ENCODE measurements at places on chromosomes 4 and X. TPM values are rescaled to one million over a fixed set of nuclear protein-coding genes. Genes with fewer than 3 reads are reported as not detected.

The GJB1 gene
- total RNA-seq: under 0.01 TPM

The ALAS2 gene
- total RNA-seq: 9.8 TPM

The TMPRSS11B gene
- total RNA-seq: not detected

The CPE gene
- 349 TPM for total RNA-seq

The ZNF674 gene
- 11.3 TPM for total RNA-seq

The PAGE2B gene
- not detected for total RNA-seq

The RNF128 gene
- total RNA-seq: 0.98 TPM

The GPM6B gene
- 323 TPM for total RNA-seq

The GPAT3 gene
- under 0.01 TPM for total RNA-seq

The ZFP92 gene
- total RNA-seq: 0.98 TPM

The FANCB gene
- 7.4 TPM for total RNA-seq

The MGST2 gene
- total RNA-seq: 4.2 TPM

The GC gene
- total RNA-seq: not detected

The NAA11 gene
- total RNA-seq: not detected

The NDP gene
- 24.3 TPM for total RNA-seq

The MAGIX gene
- total RNA-seq: 1.5 TPM

The ASMT gene
- 0.25 TPM for total RNA-seq

The SHISA3 gene
- total RNA-seq: not detected

The XK gene
- total RNA-seq: 3.0 TPM

The AMOT gene
- 15.5 TPM for total RNA-seq

The PFKFB1 gene
- 0.25 TPM for total RNA-seq

The GAGE12F gene
- not detected for total RNA-seq

The FGFBP1 gene
- total RNA-seq: not detected

The SLC6A8 gene
- 13.8 TPM for total RNA-seq

The FOXR2 gene
- total RNA-seq: not detected

The ETDB gene
- total RNA-seq: not detected

The ZMAT1 gene
- 12.5 TPM for total RNA-seq

The CFAP47 gene
- total RNA-seq: 3.2 TPM

The CPLX1 gene
- 2.0 TPM for total RNA-seq

The TEX28 gene
- not detected for total RNA-seq

The TCEAL5 gene
- 9.1 TPM for total RNA-seq

The SMR3B gene
- total RNA-seq: not detected

The PAGE5 gene
- not detected for total RNA-seq

The ZNF711 gene
- 103 TPM for total RNA-seq

The KCNE5 gene
- total RNA-seq: 1.5 TPM

The HTT-AS gene
- total RNA-seq: not detected

The MPP1 gene
- 12.5 TPM for total RNA-seq

The NKX6-1 gene
- not detected for total RNA-seq

The MGAT4D gene
- total RNA-seq: not detected
